ENCODE measurements at places on chromosomes 12 and 14.

DNA sequence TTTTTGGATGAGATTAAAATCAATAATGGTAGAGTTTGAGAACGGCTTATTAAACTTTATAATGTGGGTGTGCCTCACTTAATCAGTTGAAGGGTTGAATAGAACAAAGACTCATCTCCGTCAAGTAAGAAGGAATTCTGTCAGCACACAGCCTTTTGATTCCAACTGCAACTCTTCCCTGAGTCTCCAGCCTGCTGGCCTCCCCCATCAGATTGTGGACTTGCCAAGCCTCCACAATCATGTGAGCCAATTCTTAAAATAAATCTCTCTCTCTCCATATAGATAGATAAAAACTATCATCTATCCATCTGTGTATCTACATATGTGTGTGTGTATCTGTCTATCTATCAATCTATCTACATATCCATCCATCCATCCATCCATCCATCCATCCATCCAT is 127.4 kb upstream of the BTG1 start:
- no peak for DNase-seq

GRCh38 chr12:52228931-52229330 is 4.1 kb upstream of the KRT7 start:
- DNase-seq = no peak

GRCh38 chr14:86739761-86740160 is 1209.8 kb downstream of the FLRT2 start:
- DNase-seq = no peak

DNA sequence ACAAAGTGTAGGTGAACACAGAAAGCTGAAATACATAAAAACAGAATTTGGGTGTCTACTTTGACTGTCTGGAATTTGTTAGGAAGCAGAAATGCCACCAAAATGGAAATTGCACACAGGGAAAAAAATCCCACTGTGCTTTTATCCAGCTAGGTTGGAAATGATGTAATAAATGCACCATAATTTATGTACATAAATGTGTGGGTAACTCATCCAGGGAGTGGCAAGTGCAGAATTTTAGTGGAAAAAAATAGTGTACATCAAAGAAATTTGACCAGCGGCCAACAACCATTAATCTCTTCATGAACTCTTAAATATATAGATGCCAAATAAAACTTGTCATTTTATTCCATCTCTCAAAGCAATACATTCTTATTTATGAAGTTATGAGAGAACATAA is 105.6 kb downstream of the LLPH start:
- DNase-seq = no peak

- DNase-seq = no peak
Measured at GRCh38 chr12:27651201-27651600, 45.0 kb upstream of the REP15 start.

- no peak for DNase-seq
Measured at GRCh38 chr14:72588521-72588920, 305.4 kb downstream of the DPF3 start.

DNA sequence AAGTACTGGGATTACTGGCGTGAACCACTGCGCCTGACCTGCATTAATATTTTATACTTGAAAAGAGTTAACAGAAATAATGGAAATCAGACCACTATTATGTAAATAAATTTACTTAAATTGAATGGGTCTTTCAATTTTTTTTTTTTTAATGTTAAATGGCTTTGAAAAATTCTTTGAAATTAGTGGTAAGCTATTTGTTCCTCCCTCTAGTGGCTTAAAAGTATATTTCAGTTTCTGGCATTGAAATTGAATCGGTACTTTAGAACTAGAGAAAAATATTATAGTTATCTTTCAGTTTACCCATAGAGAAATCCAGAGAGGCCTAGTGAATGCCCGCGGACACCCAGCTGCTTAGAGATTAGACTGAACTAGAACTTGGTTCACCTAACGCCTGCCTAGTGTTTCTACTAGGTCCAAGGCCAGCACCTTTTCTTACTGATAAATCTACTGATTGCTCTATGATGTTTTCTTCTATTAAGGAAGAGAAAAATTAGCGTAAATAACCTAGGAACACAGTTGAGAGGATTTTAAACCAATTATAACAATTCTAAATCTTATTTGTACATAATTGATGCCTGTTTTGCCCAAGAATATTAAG is 106.5 kb downstream of the EML1 start:
- no peak for DNase-seq

GRCh38 chr12:7555752-7556151 is 52.2 kb upstream of the CD163 start:
- DNase-seq = no peak

DNA sequence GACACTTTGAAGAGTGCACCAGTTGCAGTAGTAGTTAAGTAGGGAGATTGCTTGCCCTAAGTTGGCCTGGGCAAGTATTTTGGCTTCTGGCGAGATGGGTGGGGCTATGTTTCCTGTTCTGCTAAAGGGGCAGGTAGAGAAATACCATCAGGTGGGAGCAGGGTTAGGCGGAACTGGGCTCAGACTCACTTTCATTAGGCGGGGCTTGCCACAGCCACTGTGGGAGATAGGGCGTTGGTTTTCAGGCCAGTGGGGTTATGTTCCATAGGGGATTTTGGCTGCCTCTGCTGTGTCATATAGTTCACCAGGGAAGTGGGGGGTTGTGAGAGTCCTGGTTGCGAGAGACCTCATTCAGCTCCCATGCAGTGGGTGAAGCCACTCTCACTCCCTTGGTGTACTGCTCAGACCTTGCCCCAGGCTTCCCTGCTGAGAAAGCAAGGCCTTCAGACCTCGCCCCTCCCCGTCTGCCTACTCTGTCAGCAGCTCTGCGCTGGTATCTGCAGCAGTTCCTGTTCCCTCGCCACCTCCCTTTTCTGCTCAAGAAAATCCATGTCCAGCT is 43.3 kb downstream of the AEBP2 start:
- DNase-seq = no peak

DNA sequence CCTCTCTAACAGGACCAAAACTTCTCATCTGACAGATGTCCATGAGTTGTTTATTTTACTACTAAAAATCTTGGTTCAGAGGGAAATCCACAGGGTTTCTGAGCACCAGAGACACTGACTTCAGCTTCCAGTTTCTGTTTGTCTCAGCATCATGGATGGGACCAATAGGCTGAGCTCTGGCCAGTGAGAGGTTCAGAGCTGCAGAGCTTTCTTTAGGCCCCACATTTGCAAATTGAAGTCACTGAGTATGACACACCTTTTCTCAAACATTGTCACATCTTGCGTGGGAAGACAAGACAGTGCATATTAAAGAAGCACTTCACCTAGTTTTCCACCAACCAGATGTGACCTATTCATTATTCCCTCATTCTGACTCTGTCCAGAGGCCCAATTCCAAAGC is 45.2 kb downstream of the RDH12 start:
- no peak for DNase-seq

GRCh38 chr14:70894868-70895267 is 12.4 kb upstream of the PCNX1 start:
- DNase-seq = no peak
